Uterus (tissue), 4 donors: ENCODE measurements at places on chromosomes 7 and 10. TPM values are rescaled to one million over a fixed set of nuclear protein-coding genes. Genes with fewer than 3 reads are reported as not detected.

GRCh38 chr7:2637505-2638223, 5.9 kb downstream of the TTYH3 start:
- no peak for DNase-seq

- no peak for DNase-seq
These were observed 653.8 kb downstream of the LRMDA start for GRCh38 chr10:76085002-76085816.

DNA sequence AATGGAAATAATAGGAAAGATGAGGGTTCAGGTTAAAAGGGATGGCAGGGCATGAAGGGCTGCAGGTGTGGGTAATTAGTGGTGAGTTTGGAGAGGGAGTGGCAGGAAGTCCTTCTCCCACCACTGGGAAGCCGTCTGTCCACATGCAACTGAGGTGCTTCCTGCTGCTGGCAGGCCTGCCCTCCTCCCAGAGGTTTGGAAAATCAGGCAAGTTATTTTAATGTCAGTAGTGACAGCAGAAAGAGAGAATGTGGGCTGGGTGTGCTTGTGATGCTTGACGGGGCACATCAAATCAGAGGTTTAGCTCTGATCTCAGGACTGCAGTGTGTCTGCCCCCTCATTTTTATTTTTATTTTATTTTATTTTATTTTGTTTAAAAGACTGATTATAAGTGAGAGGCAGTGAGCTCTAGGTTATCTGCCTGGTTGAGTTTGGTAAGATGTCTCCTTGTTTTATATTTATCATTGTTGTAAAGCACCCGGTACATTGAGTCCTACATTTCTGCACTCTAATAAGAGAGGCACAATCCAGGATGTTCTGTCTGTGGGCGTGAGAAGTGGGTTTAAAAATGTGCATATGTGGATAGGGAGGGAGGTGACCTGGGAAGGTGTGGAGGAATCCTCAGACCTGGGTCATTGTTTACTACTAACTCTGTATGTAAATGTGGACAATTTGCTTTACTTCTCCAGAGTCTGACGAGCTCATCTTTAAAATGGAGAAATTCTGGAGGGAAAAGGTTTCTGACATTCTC, 504.4 kb downstream of the LRMDA start:
- DNase-seq: no peak

EDRF1 gene
- 57.3 TPM for total RNA-seq

DNA sequence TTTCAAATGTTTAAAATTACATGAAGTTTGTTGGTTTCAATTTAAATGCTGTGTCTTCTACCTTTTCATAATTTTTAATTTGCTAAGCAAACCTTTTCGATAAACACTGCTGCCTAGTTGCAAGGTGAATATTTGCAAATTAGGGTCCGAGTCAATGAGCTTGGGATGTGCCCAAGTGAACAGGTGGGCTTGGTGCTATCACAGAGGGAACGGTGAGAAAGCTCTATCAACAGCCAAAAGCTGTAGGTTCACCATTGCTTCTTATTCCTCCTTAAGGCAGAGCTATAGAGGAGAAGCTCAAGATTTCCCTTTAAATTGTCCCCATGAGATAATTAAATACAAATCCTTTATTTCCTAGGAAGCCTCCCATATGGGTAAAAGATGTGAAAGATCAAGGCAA, 245.3 kb upstream of the CELF2 start:
- DNase-seq: no peak

DNA sequence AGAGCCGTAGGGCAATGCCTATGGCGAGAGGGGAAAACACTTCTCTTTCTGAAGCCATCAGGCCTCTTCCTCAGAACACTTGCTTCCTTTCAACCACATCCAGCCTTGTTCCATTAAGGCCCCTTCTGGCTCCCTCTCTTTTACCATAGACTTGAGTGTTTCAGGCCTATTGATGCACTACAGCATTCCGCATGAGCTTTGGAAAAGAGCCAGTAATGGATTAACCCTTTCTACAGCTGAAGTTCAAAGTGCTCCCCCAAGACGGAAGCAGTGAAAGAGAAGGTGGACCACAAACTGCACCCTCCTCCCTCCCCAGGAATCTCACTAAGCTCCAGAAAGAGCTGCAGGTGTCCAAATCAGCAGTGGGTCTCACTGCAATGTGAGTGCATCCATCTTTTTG, 102.7 kb upstream of the C7orf33 start:
- no peak for DNase-seq

GRCh38 chr7:37216156-37216852, 232.4 kb downstream of the ELMO1 start:
- peak; percentile 61 for DNase-seq

DNA sequence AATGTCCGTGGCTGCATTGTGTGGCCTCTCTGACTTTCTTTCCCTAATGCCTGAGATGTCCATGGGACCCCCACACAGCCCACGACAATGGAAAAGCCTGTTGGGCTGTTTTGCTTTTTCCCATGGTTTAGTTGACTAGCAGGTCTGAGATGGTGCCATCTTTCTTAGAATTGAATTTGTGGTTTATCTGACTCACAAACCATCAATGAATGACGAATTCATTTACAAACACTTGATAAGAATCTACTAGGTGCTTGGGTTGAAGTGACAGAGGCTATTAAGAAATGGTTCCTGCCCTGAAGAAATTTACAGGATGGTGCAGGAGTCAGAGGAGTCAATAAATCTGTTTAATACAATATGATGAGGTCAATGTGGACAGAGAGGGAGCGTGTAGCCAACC, 75.4 kb downstream of the OTUD1 start:
- DNase-seq: no peak

DNA sequence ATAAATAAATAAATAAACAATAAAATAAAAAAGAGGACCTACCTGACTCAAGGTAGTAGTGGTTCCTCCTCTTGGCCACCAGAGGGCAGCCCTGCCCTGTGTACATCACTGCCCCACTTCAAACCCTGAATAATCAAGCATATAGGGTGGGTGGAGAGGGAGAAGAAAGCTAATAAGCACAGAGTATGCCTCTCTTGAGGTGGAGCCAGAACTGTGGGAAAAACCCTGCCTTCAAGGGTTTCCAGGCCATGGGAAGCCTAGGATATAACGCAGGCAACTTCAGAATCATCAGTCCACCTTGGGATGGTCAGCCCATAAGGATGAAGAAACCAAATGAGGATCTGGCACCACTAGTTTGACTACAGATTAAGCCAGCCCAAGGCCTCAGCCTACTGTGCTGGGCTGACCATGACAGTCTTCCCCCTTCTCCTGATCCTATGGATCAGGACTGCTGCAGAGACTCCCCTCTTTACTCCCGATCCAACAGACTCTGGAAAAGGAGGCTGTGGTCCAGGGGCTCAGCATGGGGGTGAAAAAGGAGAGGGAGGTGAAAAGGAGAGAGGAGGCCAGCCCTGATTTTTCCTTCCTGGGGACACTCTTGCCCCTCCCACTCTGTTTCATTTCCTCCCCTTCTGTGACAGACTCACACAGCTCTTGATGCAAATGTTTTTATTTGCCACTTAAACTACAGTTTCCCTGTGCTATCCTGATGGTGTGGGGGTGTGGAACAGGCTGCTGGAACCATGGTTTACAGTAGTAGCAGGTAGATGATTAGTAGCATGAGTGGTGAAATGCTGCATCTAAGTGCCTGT, 10.1 kb downstream of the AVPI1 start:
- peak; percentile 28 for DNase-seq

HECW1 gene
- total RNA-seq: not detected

GRCh38 chr10:11757454-11757820, 15.3 kb downstream of the ECHDC3 start:
- DNase-seq: peak; percentile 83

DNA sequence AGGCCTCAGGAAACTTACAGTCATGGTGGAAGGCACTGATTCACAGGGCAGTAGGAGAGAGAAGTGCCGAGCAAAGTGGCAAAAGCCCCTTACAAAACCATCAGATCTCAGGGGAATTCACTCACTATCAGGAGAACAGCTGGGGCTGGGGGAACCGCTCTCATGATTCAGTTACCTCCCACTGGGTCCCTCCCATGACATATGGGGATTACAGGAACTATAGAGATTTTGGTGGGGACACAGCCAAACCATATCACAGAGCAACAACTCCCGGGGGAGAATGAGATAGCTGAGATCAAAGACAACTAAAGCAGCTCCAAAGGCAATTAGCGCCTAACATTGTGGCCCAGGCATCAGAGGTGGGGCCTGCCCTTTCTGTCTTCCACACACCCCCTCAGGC, 85.4 kb upstream of the VOPP1 start:
- no peak for DNase-seq

DNA sequence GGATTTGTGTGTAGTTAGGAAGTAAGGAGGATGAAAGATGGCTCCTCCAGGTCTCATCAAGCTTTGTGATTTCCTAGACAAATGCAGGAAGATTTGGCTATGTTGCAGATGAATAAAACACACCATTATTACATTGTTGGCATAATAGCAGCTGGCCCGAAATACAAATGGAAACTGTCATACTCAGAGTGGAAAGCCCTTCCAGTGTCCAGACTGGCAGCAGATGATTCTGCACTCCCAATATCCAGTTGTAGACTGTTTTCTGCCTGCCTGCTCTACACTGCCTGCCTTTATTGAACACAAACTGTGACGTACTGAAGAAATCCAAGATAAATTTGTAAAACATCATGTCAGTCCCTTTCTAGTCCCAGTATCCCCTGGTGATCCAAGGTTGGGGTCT, 99.7 kb upstream of the FZD1 start:
- no peak for DNase-seq

POU6F2 gene
- total RNA-seq: not detected

DNA sequence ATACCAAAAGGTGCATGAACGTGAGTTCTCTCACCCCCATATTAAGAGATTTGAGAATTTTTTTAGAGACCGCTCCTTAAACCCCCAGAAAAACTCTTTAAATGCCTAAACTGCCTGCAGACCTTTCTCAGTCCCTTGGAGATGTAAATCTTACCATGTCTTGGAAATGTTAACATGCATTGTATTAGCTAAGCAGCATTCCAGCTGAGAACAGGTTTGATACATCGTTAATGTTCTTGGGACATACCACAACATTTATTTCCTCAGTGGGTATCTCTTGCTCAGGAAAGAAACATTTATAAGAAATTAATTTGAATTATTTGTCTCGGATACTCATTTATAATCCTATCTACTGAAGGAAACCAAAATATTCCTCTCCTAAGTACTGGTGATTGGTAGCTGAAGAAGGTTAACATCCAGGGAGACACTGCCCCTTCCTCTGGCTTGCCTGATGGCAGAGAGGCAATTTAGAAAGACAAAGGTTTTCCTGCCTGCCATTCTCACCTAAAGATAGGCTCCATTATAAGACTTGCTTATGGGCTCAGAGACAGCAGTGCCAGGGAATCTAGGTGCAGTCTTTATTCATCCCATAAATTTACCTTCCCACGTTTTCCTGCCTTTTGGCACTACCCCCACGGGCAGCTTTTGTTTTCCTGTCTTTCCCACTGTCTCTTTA, 141.2 kb downstream of the COBL start:
- no peak for DNase-seq

DNA sequence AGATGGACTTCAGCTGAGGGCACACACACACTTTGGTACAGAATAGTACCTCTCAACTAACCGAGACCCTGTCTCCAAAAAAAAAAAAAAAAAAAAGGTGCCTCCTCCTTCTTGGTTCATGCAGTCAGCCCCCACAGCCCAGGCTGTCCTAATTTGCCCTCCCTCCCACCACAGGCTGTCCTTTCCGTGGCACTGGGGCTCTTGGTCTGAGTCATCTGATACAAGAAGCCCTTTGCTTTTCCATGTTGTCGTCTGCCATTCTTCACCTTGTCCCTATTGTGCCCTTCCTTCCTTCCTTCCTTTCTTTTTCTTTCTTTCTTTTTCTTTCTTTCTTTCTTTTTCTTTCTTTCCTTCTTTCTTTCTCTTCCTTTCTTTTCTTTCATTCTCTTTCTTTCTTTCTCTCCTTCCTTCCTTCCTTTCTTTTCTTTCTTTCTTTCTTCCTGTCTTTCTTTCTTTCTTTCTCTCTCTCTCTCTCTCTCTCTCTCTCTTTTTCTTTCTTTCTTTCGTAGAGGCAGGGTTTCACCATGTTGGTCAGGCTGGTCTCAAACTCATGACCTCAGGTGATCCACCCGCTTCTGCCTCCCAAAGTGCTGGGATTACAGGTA, 96.0 kb upstream of the IKZF1 start:
- DNase-seq: no peak

GRCh38 chr7:30276203-30276900, 8.0 kb upstream of the ZNRF2 start:
- DNase-seq: peak; percentile 45

WASL gene
- 56.9 TPM for total RNA-seq

NACAD gene
- total RNA-seq: 26.9 TPM

DNA sequence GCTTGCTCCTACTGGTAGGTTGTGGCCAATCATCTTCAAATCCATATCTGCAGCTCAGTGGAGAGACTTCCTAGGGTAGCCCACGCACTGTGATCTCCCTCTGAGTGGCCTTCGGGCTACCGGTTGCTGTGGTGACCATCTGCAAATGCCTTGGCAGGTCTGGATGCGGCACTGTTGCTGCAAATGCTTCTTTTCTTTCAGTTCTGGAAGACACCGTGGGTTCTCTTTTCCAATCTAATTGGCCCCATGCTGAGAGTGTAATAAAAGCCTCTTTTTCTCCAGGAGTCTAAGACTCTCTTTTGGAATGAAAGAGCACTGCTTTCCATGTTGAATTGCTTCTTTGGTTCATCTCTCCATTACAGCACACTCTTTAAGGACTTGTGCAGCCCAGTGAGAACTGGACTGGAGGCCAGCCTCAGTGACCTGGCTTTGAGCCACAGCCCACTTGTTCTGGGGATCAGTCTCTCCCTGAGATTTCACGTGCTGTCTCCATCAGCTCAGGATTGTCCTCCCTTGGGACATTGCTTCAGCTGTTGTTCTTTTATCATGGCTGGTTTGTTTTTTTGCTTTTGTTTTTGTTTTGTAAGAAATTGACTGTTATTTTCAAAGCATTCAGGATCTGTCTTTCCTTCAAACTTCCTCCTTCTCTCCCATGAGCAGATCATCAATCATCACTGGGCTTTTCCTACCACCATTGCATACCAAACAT, 286.6 kb downstream of the BMPER start:
- no peak for DNase-seq

LHFPL3 gene
- total RNA-seq: not detected

DNA sequence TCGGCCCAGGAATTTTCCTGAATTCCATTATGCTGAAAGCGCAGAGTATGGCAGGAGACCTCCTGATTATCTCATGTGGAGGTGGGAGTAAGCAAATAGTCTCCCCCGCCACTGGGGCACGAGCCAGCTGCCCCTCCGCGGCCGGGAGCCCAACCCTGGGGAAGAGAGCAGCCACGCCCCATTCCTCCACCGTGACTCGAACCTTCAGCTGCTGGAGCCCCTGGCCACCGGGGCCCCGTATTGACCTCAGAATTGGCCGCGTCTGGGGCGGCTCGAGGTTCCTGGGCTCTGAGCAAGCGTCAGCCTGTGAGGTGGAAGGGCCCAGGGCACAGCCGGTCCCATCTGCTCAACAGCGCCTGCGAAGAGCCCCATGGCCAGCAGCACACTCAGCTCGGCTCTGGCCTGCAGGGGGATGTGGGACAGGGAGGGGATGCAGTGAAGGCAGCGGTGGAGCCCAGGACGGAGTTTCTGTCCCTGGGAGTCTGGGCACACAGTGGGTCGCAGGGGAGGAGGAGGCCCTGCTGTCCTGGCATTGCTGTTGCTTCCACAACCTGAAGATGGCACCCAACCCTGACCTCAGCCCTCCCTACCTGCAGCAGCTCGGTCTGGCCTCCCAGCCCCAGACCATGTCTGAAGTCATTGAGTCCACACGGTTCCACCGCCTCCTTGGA, 97.8 kb downstream of the CHST15 start:
- peak; percentile 63 for DNase-seq

ACSL5 gene
- 12.5 TPM for total RNA-seq

GRCh38 chr10:102393411-102394078, 2.0 kb upstream of the NFKB2 start:
- no peak for DNase-seq
